ENCODE measurements at places on chromosomes 5 and 9. TPM values are rescaled to one million over a fixed set of nuclear protein-coding genes. Genes with fewer than 3 reads are reported as not detected.

The SPARC gene
- 17.7 TPM for total RNA-seq

The MARCOL gene
- not detected for total RNA-seq

The PPIC gene
- total RNA-seq: 16.4 TPM

The SLC45A2 gene
- not detected for total RNA-seq

The KIF3A gene
- total RNA-seq: 10.9 TPM

The TSLP gene
- total RNA-seq: not detected

The NELFB gene
- 44.5 TPM for total RNA-seq

The CATSPER3 gene
- 0.49 TPM for total RNA-seq

The TRIM41 gene
- 22.2 TPM for total RNA-seq

Measured in A549 treated with DMSO at 1 μM for 4 hours (cell line).